Esophagus squamous epithelium (tissue), 5 donors: ENCODE measurements at places on chromosomes 11 and 22. TPM values are rescaled to one million over a fixed set of nuclear protein-coding genes. Genes with fewer than 3 reads are reported as not detected.
A peak's percentile ranks its signal among the peaks of the same experiment; 100 is the strongest.

MMP12 gene
- total RNA-seq, result 1.1 TPM

GRCh38 chr11:76030286-76030685 lies 176.0 kb downstream of the WNT11 start:
- DNase-seq, result no peak

DNA sequence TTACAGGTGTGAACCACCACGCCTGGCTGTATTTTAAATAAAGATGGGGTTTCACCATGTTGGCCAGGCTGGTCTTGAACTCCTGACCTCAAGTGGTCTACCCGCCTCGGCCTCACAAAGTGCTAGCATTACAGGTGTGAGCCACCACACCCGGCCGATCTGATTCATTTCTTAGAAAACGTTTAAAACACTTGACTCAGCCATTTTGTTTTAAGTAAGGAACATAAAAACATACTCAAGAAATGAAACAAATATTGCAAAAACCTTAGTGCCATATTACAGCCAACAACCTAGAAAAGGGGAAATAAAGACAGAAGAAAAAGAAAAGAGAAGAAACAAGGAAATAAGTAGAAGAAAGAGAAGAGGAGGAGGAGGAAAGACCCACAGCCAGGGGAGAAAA lies 17.4 kb downstream of the LRFN4 start:
- no peak for DNase-seq

UBQLN3 gene
- total RNA-seq, result not detected

DNA sequence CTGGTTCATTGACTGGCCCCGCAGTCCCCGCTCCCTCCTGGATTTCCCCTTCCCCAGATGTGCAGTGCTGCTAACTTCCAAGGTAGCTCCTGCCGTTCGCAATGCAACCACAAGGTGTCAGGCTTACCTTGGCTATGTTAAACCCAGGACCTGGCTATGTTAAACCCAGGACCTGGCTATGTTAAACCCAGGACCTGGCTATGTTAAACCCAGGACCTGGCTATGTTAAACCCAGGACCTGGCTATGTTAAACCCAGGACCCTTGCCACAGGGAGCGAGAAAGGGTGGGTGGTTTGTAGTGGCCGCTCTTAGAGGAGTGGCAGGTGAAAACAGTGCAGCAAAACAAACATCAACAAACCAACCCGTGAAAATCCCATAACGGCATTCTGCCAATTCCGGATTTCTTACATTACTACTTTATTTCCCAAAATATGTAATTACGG lies 2.9 kb upstream of the ADAMTS8 start:
- no peak for DNase-seq

DNA sequence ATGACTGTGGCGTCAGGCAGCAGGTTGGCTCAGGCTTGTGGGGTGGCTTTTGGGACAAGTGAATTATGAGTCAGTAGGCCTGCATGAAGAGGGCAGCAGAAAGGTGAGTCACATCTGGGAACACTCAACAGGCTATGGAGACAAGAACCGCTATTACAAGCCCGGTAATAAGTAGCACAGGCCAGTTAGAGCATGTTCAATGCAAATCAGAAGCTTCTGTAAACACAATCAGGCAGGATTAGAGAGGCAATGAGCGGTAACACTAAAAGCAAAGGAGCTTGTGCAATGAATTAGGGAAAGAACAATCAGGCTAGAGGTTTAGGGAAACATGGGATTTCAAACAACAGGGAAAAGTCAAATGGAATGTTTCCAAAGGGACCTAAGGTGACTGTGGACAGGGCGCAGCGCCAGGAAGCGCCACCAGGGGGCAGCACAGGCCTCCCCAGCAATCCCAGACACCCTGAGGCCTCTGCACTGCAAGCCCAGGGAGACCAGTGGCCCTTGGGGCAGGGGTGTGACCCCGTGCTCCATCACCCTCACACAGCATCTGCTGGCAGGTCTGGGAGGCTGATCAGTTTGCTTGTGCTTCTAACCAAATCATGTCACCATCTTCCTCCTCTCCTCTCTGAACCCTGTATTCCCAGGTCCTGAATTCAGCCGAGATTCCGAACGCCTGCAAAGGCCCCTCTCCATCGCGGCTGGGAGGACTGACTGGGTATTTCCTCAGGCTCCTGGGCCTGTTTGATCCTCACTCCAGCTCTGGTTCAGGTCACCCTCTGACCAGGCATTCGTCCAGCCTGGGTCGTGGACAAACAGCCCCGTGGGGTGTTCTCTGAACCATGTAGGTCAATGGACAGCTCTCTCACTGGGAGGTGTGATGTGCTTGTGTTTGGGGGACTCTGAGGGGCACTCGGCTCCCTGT lies 50.0 kb downstream of the C11orf58 start:
- no peak for DNase-seq

CADM1 gene
- total RNA-seq, result 11.1 TPM

- DNase-seq, result no peak
Observed at GRCh38 chr11:114353443-114353842, 46.9 kb downstream of the C11orf71 start.

DNA sequence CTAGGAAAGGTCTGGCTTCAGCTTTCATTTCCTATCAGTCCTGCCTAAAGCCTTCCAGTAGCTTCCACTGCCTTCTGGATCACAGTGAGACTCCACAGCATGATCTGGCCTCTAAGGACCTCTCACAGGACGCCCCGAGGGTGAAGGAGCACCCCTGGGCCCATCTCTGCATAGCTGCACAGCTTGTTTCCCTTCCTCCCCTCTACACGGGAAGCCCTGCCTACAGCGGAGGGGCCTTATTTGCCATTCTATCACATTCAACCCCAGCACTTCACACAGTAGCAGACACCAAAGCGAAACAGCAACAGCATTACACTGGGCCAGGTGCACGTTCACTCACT lies 162.3 kb upstream of the GRK3 start:
- DNase-seq, result no peak

- DNase-seq, result no peak
Observed at GRCh38 chr11:118984825-118985224, 13.1 kb upstream of the CENATAC start.

PKNOX2 gene
- 1.1 TPM for total RNA-seq

- no peak for DNase-seq
Observed at GRCh38 chr11:13208921-13209320, 68.7 kb upstream of the BMAL1 start.

DNA sequence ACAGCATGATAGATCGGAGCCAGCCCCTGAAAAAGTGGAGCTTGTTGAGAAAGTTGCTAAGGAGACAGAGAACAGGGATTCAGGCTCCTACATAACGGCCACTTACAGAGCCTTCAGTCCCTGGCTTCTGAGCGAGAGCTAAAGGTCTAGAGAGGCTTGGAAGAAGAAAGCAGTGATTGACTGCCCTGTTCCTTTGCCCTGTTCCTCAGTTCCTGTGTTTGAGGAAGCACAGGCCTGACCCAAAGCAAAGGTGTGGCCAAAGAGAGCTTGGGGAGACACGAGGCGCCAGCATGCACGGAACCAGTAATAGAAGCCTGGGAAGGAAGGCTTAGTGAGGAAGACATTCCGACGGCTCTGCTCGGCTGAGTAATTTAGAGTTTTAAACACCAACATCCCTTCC lies 74.1 kb upstream of the CSNK2A3 start:
- DNase-seq, result no peak

SCGB1D2 gene
- total RNA-seq, result not detected

- DNase-seq, result peak; percentile 54
Observed at GRCh38 chr11:65095974-65096806, at the start of gene VPS51. Gene VPS51, plus strand, starts transcription at chr11:65096214. Its CDS starts 37 bp downstream, at chr11:65096251.

TRIM34 gene
- total RNA-seq, result 7.4 TPM

- DNase-seq, result no peak
Observed at GRCh38 chr11:46034041-46034440, 87.2 kb downstream of the PHF21A start.

PRR33 gene
- total RNA-seq, result not detected

- DNase-seq, result no peak
Observed at GRCh38 chr11:112520354-112520753, 259.7 kb upstream of the PLET1 start.

LIF gene
- 0.76 TPM for total RNA-seq

GRCh38 chr22:47810505-47811500 lies 1048.4 kb downstream of the TBC1D22A start:
- DNase-seq, result no peak

DNA sequence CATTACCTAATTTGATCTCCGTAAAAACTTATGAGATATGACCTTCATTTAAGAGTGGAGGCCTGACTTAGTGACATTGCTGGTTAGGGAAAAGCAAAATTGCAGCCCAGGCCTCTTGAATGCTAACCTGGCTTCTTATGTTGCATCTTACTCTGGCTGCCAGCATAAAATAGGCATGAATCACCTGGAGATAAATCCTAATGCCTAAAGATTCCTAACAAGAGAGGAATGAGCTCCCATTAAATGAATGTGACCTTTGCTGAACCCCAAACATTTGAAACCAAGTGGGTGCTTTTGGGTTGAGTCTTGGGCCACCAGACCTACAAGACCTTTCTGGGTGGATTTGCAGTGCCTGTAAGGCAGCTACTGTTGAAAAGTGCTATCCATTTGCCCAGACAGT lies 1145.6 kb upstream of the TENM4 start:
- no peak for DNase-seq

- no peak for DNase-seq
Observed at GRCh38 chr11:133024301-133024700, 508.0 kb downstream of the OPCML start.

- no peak for DNase-seq
Observed at GRCh38 chr11:128522943-128523518, 64.3 kb downstream of the ETS1 start.

KCNJ11 gene
- 1.6 TPM for total RNA-seq

- DNase-seq, result no peak
Observed at GRCh38 chr11:61959114-61959513, 8.3 kb downstream of the FTH1 start.

GRM5 gene
- 0.09 TPM for total RNA-seq

CHEK2 gene
- 8.4 TPM for total RNA-seq

GRCh38 chr22:37079668-37080171 lies 28.2 kb downstream of the KCTD17 start:
- no peak for DNase-seq

DNA sequence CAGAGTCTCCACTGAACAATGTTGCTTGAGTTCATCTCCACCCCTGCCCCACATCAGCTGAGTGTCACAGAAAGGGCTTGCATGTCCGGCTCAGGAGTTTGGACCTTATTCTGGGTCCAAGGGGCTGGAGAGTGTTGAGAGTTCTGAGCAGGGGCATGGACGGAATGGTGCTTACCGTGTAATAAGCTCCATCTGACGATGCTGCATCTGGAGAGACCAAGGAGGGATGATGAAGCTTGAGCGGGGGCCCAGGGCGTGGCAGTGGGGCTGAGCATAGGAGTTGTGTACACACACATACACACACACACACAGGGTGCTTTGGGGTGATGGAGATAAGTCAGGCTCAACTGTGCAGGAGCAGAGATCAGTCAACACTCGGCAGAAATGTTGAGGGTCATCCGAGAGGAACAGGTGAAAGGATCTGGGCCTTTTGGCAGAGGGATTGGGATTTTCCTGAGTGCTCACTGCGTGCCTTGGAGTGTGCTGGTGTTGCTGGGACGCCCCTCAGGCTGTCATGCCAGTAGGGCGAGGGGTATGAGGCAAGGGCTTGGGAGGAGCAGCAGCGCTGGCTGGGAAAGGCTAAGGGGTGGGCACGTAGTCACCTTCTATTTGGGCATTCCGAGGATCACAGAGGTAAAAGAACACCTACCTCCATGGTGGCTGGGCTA lies 2.3 kb downstream of the USP35 start:
- DNase-seq, result no peak

OR8U1 gene
- total RNA-seq, result not detected

- DNase-seq, result no peak
Observed at GRCh38 chr11:116485425-116485824, 287.4 kb downstream of the BUD13 start.

DNA sequence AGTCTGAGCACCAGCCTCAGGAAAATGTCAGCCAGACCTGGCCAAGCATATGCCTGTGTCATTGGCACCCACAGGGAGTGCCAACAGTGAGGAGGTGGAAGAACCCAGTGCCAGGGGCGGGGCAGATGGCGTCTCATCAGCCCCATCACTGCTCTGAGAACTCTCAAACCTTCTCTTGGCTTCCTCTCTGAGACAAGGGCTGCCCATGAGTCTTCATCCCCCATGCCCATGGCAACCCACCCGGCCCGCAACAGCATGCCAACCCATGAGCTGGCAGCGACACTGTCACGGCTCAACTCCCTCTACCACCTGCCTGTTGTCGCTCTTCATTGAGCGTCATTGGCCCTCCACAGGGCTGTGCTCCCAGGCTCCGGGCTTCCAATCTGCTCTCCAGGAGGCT lies 340.5 kb downstream of the BUD13 start:
- no peak for DNase-seq

P2RY2 gene
- total RNA-seq, result 36.2 TPM

P4HA3 gene
- total RNA-seq, result not detected

DNA sequence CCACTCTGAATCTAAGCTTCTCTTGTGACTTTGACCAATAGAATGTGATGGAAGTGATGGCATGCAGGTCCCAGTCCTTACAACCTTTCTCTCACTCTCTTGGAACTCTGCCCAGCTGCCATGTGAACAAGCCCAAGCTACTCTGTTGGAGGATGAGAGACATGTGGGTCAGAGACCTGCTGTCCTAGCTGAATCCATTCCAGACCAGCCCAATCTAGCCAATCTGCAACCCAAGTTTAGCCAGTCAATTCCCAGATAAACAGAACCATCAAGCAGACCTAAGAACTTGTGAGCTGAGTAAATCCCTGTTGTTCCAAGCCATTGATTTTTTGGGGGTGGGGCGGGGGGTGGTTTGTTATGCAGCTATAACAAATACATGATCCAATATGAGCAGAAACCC lies 69.2 kb upstream of the GRK3 start:
- no peak for DNase-seq

SCGB1A1 gene
- total RNA-seq, result 6.6 TPM

DNA sequence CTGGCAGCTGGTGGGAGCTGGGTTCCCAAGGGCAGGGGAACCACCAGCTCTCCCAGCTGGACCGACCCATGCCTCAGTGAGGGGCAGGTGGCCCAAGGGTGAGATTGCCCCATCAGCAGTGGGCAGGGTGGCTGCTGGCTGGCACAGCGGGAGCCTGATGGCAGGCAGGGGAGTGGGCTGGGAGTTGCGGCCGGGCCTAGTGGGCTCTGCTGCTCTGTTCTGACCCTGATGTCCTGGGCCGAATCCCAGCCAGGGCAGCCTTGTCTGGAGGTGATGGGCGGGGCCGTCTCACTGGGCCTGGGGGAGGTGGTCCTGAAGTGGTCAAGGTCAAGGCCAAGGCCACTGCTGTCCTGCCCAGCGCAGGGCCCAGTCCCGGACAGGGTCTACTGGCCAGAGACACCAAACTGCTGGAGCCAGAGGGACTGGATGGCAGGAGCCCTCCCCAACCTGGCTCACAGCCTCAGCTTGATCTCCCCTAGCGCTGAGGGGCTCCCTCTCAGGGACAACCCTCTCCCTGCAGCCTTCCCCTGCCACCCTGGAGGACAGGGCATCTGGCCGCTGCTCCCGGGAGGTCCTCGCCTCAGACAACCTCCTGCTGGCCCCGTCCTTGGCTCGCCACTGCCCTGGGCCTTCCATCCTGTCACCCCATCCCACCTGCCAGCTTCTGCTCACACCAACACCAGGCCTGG lies 26.5 kb upstream of the PPARA start:
- DNase-seq, result no peak

GRCh38 chr22:50047346-50047745 lies 10.8 kb downstream of the TTLL8 start:
- no peak for DNase-seq

HTR3B gene
- not detected for total RNA-seq

- no peak for DNase-seq
Observed at GRCh38 chr22:27603800-27604144, 197.8 kb downstream of the MN1 start.
